ENCODE measurements at places on chromosomes 2 and 18. TPM values are rescaled to one million over a fixed set of nuclear protein-coding genes. Genes with fewer than 3 reads are reported as not detected.

Gene SRD5A2
- total RNA-seq: 0.06 TPM

- no peak for DNase-seq
These were observed 2.7 kb downstream of the ID2 start for GRCh38 chr2:8684540-8684877.

Gene ARHGEF4
- total RNA-seq: 48.8 TPM

- DNase-seq: no peak
These were observed 35.0 kb downstream of the GLI2 start for GRCh38 chr2:120770641-120771040.

- no peak for DNase-seq
These were observed 5.5 kb upstream of the ECEL1 start for GRCh38 chr2:232492963-232493700.

Gene RSAD2
- total RNA-seq: 7.0 TPM

DNA sequence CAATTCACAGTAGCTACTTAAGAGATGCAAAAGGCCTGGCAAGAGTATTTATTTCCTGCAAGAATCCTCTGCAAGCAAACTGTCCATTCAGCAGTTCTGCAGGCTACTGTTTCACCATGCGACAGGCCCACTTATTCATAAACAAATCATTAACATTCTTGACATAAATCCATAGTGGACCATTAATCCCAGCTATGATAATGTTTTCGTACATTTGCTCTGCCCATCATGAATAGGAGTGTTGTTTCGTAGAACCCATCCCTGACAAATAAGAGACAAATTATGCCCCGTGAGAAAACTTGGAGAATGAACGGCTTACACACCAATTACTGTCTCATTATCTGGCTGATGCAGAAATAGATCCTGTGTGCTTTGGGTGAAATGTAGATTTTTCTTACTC lies 65.4 kb downstream of the PID1 start:
- no peak for DNase-seq

- no peak for DNase-seq
These were observed 1.0 kb downstream of the CXCR4 start for GRCh38 chr2:136116813-136117390.

DNA sequence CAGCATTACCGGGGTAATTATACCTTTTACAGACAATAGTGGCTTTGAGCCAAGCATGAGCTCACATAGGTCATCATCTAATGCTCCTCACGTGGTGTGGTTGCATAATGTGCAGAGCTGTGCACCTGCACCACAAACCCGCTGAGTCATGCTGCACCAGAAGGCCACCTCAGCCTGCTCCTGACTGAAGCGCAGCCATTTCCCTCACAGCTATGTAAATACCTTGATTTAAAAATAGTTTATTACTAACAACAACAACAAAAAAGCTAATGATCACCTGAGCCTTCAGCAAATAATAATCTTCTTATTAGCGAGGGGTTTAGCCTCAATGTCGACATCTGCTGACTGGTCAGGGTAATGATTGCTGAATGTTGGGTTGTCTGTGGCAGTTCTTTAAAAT lies 238.8 kb downstream of the MBD5 start:
- no peak for DNase-seq

GRCh38 chr2:189293164-189293563 lies 113.6 kb upstream of the COL5A2 start:
- no peak for DNase-seq

Gene SLC19A3
- 0.40 TPM for total RNA-seq

DNA sequence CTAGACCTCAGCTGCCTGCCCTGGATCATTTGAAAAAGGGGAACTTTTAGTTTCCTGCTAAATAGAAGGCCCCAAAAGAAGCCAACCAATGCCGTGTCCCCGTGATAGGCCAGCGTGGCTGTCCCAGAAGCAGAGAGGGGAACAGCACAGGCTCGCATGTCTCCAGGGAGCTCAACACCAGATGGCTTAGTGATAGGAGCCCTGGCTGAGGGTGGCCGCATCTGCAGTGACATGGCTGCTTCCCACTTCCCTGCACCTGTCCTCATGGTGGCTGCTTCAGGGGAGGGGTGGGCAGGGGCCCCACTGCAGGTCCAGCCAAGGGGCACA lies 79.6 kb downstream of the MBP start:
- no peak for DNase-seq

GRCh38 chr2:172905937-172906811 lies 169.5 kb upstream of the MAP3K20 start:
- no peak for DNase-seq

DNA sequence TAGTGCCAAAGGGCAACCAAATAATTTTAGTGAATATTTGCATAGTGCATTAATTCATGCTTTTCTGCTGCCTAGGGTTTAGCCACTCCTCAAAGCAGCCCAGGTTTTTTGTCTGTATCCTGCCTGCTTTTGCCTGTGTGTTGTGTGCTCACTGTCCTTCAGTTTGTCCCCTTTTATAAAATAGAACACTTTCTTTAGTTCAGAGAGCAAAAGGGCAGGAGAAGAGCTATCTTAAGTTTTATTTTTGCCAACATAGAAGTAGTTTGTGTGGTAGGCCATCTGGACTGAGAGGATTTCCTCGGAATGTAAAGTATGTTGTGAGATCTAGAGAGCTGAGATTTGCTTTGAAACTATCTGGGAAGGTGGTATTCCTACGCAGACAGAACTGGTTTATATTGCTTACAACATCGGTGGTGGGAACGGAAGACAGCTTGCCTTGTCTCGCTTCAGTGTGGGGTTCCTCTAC lies 64.9 kb downstream of the EML4 start:
- DNase-seq: no peak

- DNase-seq: no peak
These were observed 674.3 kb downstream of the IRS1 start for GRCh38 chr2:226125176-226125883.

Gene UGT1A3
- total RNA-seq: not detected

GRCh38 chr18:73688851-73689711 lies 458.6 kb downstream of the FBXO15 start:
- no peak for DNase-seq

Gene PMAIP1
- 0.58 TPM for total RNA-seq

Gene ICOS
- not detected for total RNA-seq

DNA sequence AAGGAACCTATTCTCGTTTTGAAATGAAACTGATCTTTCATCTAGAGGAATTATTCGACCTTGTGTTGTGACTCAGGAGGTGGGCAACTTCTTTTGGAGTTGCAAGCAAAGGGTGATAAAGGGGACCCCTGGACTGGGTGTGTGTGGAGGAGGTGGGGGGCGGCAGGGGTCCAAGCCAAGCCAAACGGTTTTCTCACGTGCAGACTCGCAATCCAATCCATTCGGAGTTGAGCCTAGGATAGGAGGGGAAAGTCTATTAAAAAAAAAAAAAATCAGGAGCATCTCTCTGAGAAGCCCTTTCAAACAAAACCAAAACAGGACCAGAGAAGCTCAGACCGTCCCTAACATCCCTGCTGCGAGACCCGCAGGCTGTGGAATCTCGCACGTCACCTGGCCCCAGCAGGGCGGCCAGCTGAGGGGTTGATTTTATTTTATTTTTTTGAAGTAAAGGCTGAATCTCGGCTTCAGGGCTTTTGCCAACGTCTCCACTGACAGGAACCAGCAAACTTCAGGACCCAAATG lies 3.7 kb upstream of the ZEB2 start:
- DNase-seq: no peak

- DNase-seq: no peak
These were observed 84.0 kb downstream of the RDH14 start for GRCh38 chr2:18476484-18476883.

DNA sequence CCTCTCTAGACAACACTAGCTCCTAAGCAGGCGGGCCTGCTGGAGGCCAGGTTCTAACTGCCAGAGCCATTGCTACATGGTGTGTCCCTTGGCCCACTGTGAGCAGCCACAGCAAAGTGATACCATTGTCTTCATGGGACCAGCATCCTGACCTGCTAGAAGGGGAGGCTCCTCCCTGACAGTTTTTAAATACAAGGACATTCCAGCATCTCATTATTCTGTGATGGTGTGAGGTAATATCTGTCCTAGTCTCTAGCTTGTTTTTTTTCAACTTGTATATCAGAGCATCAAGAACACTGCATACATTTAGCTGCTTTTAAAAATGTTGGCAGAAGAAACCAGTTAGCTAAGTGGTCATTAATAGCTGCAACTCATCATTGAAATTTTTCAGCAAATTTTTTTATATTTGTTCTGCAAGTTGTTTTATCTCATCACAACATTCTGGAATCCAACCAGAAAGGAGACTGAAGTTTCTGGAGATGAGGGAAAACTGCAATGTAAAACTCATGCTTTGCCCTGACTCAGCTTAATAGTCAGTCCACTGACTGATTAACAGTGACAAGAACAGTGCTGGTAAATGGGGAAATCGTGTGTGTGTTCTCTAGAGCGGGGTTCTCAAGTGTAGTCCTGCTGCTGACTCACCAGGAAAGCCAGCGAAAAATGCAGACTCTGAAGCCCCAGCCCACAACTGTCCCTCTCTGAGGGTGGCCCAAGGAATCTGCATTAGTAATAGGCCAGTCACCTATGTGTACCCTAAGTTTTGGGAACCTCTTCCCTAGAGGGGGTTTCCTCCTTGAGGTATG lies 17.8 kb downstream of the MAPRE3 start:
- DNase-seq: no peak

GRCh38 chr2:37125416-37125815 lies 31.4 kb downstream of the EIF2AK2 start:
- no peak for DNase-seq

- peak; percentile 17 for DNase-seq
These were observed 29.8 kb downstream of the KCNE4 start for GRCh38 chr2:223081789-223082188.

GRCh38 chr2:45699032-45699658 lies 47.7 kb downstream of the PRKCE start:
- DNase-seq: no peak

DNA sequence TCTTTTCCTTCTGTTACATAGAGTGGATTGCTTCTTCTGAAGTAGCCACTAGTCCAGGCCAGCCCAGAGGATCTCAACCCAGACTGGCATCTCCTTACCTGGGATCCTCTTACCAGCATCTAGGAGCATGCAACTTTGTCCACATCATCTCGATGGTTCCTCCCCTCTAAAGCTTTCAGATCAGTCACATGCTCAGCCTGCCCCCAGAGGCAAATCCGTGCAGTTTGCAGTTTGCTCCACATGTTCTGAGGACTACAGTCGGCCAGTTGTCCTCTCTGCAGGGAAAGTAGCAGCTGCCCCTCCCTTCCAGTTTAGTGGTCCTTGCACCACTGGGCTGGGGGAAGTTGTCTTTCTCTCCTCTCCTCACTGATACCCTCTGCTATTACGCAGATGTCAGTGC lies 259.8 kb upstream of the APCDD1 start:
- DNase-seq: no peak

Measured in esophagus muscularis mucosa (tissue), 4 donors.